Activated naive CD4-positive, alpha-beta T cell treated with anti-CD3 and anti-CD28 coated beads, Interleukin-2, amount 10 ng/mL, durations not matched to agents 7 days and 5 days (primary cell): ENCODE measurements at places on chromosomes 16 and 17.

DNA sequence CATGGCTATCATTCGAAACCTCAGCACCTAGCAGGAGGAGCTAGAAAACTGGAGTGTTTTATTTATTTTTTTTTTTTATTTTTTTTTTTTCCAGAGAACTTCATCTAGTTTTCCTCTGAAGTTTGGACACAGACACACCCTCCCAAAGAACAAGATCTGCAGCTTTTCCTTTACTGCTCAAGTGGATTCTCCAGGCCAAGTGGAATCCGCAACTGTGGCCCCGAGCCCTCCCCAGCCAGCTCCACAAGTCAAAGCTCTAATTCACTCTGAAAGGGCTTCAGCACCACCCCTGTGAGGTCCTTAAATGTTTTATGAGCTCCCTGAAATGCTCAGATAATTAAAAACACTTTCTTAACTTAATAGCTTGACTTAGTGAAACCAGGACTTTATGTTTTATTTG lies 332.1 kb upstream of the DYNLRB2 start:
- H3K27ac ChIP-seq = no peak overlapping the region
- no peaks in the 10 kb centered on the region for H3K4me1 ChIP-seq
- H3K4me3 ChIP-seq = no peak overlapping the region
- no peak for DNase-seq
- H3K36me3 ChIP-seq = no peaks in the 10 kb centered on the region

DNA sequence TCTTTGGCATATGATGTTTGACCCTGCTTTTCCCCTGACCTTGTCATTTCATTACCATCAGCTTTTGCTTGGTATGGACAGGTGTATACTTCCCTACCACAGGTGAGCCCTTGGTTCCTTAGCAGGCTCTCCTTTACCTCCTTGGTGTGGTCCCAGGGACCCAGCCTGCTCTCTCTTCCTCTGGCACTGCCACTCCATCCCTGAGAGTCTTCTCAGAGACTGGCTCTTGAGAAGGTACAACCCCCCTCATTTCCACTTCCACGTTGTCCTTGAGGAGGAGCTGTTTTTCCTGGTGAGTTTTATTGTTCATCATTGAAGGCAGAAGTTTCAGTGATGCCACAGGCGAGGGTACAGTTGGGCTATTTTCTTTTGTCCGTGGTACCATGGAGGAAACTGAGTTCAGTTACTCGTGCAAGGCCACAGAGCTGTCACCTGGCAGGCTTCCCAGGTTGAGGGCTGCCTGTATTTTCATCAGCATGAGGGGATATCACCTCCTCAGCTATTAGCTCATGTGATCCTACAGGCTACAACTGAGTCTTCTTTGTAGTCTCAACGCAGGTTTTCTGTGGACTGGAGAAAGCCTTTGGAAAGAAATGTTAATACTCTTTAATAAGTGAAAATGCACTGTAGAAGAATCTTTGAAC lies 52.3 kb downstream of the MSI2 start:
- no peaks in the 10 kb centered on the region for H3K27me3 ChIP-seq
- DNase-seq = no peak
- H3K4me3 ChIP-seq = no peak overlapping the region
- peaks cover 23% of the 10 kb centered on the region for H3K36me3 ChIP-seq
- no peak overlapping the region for H3K27ac ChIP-seq

DNA sequence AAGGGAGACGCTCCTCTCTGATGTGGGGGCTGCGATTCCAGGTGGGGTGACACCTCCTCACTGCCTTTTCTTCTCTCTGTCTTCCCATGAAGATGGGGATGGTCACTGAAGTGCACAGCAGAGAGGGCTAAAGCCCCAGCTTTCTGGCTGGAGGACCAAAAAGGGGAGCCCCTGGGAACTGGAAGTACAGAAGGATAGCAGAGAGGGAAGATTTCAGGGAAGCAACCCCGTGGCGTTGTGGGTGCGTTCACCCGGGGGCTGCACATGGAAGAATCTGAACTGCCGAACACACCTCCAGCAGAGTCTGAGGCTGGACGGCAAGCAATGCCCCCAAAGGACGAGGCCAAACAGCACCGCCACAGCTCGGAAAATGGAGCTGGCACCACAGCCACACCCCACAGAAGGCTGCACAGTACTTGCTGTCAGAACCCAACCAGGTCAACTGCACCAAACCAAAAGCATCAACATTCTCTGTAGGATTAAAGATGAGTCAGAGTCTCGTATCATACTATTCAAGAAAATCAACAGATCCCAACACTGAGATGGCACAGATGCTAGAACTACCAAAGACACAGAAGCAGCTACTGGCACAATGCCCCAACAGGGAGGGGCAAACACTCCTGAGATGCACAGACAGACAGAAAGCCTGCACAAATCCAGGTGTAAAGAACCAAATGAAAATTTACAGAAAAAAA lies 49.9 kb downstream of the MAP1LC3B start:
- H3K4me1 ChIP-seq = peaks cover under 1% of the 10 kb centered on the region
- no peak for DNase-seq
- no peak overlapping the region for H3K4me3 ChIP-seq
- H3K36me3 ChIP-seq = peaks cover 9% of the 10 kb centered on the region
- H3K27me3 ChIP-seq = peaks cover 4% of the 10 kb centered on the region

GRCh38 chr17:20784100-20784665 lies 204.7 kb downstream of the CDRT15L2 start:
- DNase-seq = no peak
- no peaks in the 10 kb centered on the region for H3K4me1 ChIP-seq
- H3K27ac ChIP-seq = no peak overlapping the region
- H3K4me3 ChIP-seq = no peak overlapping the region

GRCh38 chr17:46264456-46265198 lies 30.3 kb upstream of the LRRC37A start:
- peak; percentile 37 for DNase-seq
- H3K27ac ChIP-seq = peak overlapping the region; percentile 8
- peaks cover 94% of the 10 kb centered on the region for H3K27me3 ChIP-seq
- H3K4me3 ChIP-seq = peak overlapping the region; percentile 5
- no peaks in the 10 kb centered on the region for H3K36me3 ChIP-seq
- peaks cover 38% of the 10 kb centered on the region for H3K4me1 ChIP-seq

- H3K4me1 ChIP-seq = peaks cover 9% of the 10 kb centered on the region
- H3K27ac ChIP-seq = peak overlapping the region; percentile 45
- H3K4me3 ChIP-seq = no peak overlapping the region
These were observed 114.0 kb upstream of the SDK2 start for GRCh38 chr17:73758245-73758644.

- H3K36me3 ChIP-seq = no peaks in the 10 kb centered on the region
- no peak for DNase-seq
- H3K4me1 ChIP-seq = no peaks in the 10 kb centered on the region
- no peak within 1 kb of the TSS for H3K4me3 ChIP-seq
These were observed at the start of gene CHST4 for GRCh38 chr16:71526111-71526631. Gene CHST4 (plus strand): TSS chr16:71526426. CDS start chr16:71536678, 10,252 bp downstream.

DNA sequence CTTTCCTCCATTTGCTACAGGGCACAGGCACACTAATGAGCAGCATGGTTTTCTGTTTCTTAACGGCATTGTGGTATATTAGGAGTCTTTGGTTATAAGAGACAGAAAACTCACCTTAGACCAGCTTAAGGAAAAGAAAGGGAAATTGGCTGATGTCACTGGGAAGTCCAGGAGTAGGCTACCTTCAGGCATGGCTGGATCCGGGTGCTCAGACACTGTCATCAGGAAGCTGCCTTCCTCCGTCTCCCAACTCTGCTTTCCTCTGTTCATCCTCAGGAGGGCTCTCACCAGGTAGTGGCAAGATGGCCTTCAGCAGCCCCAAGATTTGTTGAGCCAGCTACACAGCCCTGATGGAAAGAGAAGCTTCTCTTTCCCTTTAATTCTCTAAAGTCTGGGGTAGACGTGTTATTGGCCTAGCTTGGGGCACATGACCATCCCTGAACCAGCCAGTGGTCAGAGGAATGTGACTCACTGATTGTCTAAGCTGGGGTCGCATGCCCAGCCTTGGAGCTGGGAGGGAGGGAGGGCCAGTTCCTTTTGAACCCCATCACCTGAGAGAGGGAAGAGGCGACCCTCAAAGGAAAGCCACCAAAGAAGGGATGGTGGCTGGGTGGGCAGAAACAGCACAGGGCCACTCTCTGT lies 117.4 kb downstream of the CLEC16A start:
- peaks cover 38% of the 10 kb centered on the region for H3K4me1 ChIP-seq
- no peak overlapping the region for H3K27ac ChIP-seq
- no peaks in the 10 kb centered on the region for H3K27me3 ChIP-seq
- no peak for DNase-seq
- H3K36me3 ChIP-seq = peaks cover 67% of the 10 kb centered on the region
- no peak overlapping the region for H3K4me3 ChIP-seq

DNA sequence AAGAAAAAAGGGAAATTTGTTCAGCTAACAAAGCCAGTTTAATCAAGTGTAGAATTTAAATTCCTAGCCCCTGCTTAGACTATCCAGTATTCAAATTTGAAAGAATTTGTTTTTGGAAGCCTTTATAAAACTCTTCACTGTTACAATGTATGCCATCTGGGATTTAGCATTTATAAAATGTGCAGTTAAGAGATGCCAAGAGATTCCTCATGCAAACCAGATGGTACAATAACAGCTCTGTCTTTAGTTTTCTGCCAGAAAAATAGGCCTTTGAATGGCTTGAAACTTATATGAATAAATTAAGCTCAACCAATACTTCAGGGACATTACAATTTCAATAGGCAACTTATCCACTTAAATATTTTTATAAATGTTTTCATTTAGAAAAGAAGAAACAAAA lies 6.8 kb upstream of the ANKS4B start:
- H3K4me3 ChIP-seq = no peak overlapping the region
- DNase-seq = no peak
- H3K4me1 ChIP-seq = peaks cover 23% of the 10 kb centered on the region
